ENCODE measurements at places on chromosomes 13 and 19.

GRCh38 chr19:31427857-31428256, 78.6 kb upstream of the TSHZ3 start:
- DNase-seq: no peak

- no peak for DNase-seq
These were observed 87.0 kb upstream of the SOX21 start for GRCh38 chr13:94799299-94799698.

DNA sequence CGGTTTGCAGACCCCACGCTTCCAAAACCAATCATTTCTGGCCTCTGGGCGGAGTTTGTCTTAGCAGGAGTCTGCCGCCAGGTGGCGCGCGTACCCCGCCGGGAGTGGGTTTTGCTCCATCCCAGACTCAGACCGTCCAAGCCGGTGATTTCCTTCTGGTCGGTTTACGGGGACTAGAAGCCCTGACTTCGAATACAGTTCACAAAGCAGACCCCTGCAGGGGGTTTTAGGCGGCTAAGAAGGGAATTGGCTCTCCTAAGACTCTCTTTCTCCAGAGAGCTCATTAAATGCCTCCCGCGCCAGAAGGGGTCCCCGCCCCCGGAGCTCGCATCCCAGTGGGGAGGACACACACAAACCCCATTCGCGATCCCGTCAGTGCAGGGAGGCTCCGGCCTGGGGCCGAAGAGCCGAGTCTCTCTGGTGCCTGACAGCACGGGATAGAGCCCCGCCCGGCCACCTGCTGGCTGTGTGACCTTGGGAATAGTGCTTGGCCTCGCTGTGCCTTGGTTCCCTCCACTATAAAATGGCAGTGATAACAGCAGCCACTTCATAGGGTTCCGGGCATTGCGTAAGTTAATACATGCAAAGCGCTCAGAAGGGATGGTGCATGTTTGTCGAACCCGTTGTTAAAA, 8.6 kb upstream of the NUP62 start:
- DNase-seq: no peak

DNA sequence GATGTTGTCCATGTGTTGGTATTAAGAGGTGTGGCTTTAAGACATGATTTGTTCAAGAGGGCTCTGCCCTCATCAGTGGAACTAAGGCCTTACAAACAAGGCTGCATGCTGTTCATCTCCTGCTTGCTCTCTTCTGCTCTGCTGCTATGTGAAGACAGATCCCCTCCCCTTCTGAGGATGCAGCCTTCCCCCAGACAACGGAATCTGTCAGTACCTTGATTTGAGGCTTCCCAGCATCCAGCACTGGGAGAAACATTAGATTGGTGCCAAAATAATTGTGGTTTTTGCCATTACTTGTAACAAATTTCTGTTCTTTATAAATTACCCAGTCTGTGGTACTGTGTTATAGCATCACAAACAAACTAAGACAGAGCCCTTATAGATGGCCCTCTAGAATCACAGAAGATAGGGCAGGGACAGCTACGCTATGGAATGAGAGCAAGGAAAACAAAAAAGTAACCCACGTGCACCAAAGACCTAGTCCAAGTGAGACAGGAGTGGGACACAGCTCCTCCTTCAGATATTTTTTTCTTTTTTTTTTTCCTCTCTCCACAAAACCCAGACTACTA, 151.5 kb upstream of the RXFP2 start:
- DNase-seq: no peak

DNA sequence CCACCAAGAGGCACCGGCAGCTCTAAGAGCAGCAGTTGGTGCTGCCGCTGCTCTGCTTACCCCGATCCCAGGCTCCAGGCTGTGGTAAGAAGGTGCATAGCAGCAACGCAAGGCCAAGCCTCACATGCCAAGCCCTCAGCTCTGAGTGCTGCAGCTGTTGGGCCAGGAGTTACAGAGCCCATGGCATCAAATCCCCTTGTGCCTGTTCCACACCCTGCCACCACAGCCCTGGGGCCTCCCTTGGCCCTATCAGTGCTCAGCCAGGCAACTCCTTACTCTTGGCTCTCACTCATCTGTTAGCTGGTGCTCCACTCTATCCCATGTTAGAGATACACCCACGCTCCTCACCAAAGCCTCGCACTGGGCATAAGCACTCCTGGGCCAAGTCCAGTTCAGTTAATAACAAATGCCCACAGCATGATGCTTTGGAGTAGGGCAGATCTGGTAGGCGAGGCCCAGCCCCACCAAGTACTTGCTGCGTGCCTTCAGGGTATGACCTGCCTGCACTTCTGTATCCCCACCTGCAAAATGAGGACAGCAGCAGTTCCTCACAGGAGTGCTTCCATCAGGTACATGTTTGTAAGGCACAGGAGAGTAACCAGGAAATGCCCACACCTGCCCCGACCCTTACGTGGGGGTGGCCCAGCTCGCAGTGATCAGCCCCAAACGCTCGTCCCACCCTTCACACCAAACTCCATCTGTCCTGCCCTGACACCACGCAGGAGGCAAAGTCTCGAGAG, 16.2 kb downstream of the AKAP8L start:
- no peak for DNase-seq

DNA sequence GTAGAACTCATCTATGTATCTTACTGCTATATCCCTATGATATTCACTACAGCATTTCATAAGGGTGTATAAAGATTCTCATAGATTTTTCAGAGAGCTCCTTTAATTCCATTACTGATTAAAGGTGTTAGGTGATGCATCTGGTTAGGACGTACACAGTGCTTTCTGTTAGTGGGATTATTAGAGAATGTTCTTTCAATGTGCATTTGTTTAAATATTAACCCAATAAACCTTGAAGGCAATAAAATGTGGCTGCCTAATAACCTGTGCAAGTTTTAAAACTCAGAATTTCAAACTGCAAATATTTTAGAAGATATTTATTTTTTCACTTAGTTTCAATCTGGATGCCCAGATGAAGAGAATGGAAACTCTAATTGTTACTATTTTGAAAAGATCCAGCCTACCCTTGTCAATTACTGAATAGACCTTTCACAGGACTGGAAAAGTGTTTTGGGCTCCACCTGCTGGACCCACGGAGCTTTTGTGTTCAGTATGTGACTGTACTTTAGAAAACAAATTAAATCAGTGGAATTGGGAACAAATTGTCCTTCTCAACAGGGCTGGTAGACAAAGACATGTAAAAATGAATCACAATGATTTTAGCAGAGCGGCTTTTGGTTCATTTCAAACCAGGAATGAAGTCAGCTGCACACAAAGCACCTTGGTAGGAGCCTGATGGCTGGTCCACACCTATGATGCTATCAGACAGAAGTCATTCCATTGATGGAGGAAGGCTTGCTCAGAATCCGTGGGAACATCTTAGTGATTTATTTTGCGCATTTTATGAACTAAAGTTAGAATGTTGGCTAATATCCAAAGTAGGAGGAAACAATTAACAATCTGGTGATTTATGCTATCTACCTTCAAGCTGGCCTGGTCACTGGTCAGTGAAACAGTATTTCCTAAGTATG, 89.4 kb upstream of the RAP2A start:
- DNase-seq: no peak

DNA sequence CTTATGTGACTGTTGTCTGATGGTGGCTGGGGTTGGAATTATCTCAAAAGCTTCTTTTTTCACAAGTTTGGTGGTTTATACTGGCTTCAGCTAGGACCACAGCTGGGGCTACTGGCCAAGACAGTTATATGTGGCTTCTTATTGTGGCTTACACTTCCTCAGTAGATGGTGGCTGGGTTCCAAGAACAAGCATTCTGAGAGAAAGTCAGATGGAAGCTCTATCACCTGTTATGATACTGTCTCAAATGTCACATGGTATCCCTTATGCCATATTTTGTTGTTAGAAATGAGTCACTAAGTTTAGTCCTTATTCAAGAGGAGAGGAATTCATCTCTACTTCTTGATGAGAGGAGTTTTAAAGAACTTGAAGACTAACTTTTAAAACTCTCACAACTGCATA, 41.6 kb downstream of the NDFIP2 start:
- peak; percentile 34 for DNase-seq

GRCh38 chr13:51793570-51794271, 10.2 kb downstream of the DHRS12 start:
- DNase-seq: no peak

- no peak for DNase-seq
These were observed 2.7 kb downstream of the JUND start for GRCh38 chr19:18278521-18279265.

Data from CMK (cell line).